ENCODE measurements at places on chromosomes 2 and 18.

GRCh38 chr18:6204476-6204875 lies 210.2 kb downstream of the L3MBTL4 start:
- no peak for DNase-seq

DNA sequence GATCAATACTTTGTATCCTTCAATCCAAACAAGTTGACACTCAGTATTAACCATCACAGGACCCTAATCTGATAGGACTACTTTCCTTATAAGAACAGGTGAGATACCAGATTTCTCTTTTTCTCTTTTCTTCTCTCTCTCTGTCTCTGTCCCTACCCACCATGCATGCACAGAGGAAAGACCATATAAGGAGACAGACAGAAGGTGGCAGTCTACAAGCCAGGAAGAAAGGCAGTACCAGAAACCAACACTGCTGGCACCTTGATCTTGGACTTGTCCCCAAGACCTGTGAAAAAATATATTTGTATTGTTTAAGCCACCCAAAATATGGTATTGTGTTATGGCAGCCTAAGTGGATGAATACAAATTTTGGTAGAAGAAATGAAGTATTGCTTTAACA lies 156.2 kb upstream of the KCNH7 start:
- DNase-seq = no peak

GRCh38 chr2:58893656-58894351 lies 652.7 kb upstream of the FANCL start:
- no peak for DNase-seq

- no peak for DNase-seq
Observed at GRCh38 chr2:230347659-230348305, 20.8 kb downstream of the SP140L start.

DNA sequence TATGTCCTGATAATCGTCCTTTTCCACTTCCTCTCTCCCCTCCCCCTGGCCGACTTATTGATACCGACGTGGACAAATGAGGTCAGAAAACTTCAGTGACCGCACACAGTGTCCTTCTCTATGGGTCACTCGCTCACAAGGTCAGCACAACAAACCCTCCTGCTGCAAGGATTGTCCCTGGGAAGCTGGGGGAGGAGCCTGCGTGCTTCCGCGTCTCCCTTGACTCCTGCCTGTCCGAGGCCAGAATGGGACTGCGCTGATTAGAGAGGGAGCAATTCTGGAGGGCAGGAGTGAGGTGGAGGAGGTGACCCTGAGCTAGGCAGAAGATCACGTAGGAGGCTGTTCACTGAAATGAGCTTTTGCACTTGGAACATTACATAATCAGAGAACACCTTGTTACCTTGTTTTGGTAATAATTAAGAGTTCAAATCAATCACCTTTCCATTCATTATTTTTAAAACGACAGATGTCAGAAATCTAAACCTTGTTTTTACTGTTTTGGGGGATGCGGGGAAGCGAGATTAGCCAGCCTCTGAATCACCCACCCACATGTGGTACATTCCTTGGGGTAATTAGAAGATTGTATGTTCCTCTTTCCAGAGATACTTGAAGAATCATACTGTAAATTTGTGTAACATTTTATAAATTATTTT lies 70.6 kb downstream of the CTAGE1 start:
- DNase-seq = peak; percentile 71

- no peak for DNase-seq
Observed at GRCh38 chr2:173684896-173685459, 280.2 kb downstream of the SP3 start.

Data from GM03348 (cell line).